Activated CD4-positive, alpha-beta T cell treated with anti-CD3 and anti-CD28 coated beads for 4 hours (primary cell): ENCODE measurements at places on chromosomes 1 and 21.

- no peak for DNase-seq
Observed at GRCh38 chr1:44266400-44267344, 53.4 kb downstream of the DMAP1 start.

GRCh38 chr1:153619171-153619570 is 3.0 kb upstream of the S100A14 start:
- no peak for DNase-seq

- no peak for DNase-seq
Observed at GRCh38 chr1:11697893-11698210, 6.3 kb downstream of the DRAXIN start.

- DNase-seq, result no peak
Observed at GRCh38 chr1:182670032-182670749, 14.2 kb downstream of the RGS8 start.

- DNase-seq, result no peak
Observed at GRCh38 chr1:109728870-109729269, 12.0 kb downstream of the GSTM3 start.

- DNase-seq, result no peak
Observed at GRCh38 chr21:30426731-30427130, 1.0 kb upstream of the KRTAP13-3 start.

GRCh38 chr1:60896701-60897363 is 185.5 kb upstream of the NFIA start:
- no peak for DNase-seq

DNA sequence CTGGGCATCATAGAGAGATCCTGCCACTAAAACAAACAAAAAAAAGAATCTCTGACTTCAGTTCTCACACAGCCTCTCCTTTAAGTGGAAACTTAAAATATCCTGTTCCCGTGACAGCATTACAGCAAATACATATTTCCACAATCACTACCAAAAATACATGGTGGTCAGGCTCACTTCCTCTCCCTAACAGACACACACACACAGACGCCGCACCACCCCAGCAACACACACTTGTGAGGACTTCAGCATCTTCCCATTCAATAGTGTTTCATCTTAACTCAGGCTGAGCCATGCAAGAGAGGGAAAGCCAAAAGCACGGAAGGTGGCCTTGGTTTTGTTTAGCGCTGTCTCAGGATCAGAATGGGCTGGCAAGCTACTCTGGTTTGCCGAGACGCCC is 21.9 kb downstream of the KIAA1614 start:
- DNase-seq, result no peak

GRCh38 chr1:145720556-145720877 is 1.2 kb downstream of the CD160 start:
- DNase-seq, result no peak

- no peak for DNase-seq
Observed at GRCh38 chr1:54425152-54425584, 19.0 kb upstream of the SSBP3 start.

GRCh38 chr1:8025671-8026144 is 401 bp downstream of the ERRFI1 start:
- no peak for DNase-seq

- no peak for DNase-seq
Observed at GRCh38 chr1:246068619-246069509, 438.2 kb downstream of the SMYD3 start.

DNA sequence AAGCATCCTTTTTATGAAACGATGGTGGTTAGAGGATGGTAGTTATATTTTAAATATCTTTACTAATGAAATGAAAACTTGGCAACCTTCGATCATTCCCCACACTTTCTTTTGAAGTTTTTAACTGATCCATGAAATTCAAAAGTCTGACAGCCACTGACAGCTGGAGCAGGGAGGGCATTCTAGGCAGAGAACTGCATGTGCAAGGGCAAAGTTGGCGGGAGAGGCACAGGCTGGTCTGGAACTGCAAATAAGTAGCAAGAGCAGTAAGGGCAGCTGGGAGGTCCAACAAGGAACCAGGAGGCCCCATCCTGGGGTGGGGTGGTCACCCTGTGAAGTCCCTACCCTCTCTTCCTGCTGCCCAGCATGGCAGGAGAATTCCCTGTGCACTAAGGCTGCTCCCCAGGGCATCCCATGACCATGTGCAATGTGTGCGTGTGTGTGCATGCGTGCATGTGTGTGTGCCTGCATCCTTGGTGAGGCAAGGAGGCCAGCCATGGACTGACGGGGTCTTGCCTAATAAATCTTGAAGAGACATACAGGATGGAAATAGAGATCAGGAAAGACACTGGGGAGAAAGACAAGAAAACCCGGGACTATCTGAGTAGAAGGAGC is 33.1 kb upstream of the FOXO6 start:
- no peak for DNase-seq

- DNase-seq, result no peak
Observed at GRCh38 chr1:44619261-44619900, 54.9 kb downstream of the TMEM53 start.

- DNase-seq, result no peak
Observed at GRCh38 chr21:31872452-31873274, at the start of gene HUNK. Gene HUNK (plus strand): TSS chr21:31873020. CDS start chr21:31873675, 655 bp downstream.

- DNase-seq, result no peak
Observed at GRCh38 chr21:42471716-42472330, 24.2 kb downstream of the RSPH1 start.

- no peak for DNase-seq
Observed at GRCh38 chr1:166170075-166170474, 3.3 kb upstream of the FAM78B start.

DNA sequence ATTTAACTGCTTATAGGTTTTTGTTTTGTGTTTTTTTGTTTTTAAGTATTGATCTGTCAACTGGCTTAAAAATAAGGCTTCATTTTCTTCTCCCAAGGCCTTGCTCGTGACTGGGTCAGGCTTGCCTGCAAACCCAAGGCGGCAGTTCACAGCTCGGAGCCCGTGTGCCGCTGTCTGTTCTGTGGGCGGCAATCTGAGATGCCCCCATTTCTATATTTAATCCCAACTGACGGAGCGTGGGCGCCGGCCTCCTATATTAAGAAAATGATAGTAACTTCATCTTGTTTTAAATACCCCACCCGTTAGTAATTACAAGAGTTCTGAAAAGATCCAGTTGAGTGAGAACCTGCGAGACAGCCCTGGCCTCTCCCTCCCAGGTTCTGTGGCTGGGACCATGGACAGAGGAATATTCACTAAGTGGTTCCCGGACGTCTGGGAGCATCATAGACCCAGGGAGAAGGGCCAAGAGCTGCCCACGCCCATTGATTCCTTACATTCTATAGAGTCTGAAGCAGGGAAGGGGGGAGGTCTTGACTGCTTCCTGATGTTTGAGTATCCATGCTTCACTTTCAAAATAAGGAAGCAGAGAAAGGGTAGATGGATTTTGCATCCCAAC is 42.6 kb upstream of the GPR153 start:
- DNase-seq, result no peak

DNA sequence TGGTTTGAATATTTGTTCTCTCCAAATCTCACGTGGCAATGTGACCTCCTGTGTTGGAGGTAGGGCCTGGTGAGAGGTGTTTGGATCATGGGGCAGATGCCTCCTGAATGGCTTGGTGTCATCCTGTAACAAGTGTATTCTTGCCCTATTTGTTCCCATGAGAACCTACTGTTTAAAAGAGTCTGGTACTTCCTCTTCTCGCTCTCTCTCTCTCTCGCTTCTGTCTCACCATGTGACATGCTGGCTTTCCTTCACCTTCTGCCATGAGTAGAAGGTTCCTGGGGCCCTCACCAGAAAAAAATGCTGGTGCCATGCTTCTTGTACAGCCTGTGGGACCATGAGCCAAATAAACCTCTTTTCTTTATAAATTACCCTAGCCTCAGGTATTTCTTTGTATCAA is 8.4 kb upstream of the PAXBP1 start:
- DNase-seq, result no peak

GRCh38 chr1:193083365-193084088 is 21.7 kb downstream of the GLRX2 start:
- no peak for DNase-seq

- peak; percentile 16 for DNase-seq
Observed at GRCh38 chr1:19765623-19766022, 34.1 kb downstream of the TMCO4 start.

GRCh38 chr1:200780545-200781369 is 42.1 kb downstream of the CAMSAP2 start:
- DNase-seq, result no peak

GRCh38 chr1:69691179-69691578 is 123.5 kb downstream of the LRRC7 start:
- DNase-seq, result no peak

- no peak for DNase-seq
Observed at GRCh38 chr1:168386492-168386891, 105.8 kb downstream of the TBX19 start.

DNA sequence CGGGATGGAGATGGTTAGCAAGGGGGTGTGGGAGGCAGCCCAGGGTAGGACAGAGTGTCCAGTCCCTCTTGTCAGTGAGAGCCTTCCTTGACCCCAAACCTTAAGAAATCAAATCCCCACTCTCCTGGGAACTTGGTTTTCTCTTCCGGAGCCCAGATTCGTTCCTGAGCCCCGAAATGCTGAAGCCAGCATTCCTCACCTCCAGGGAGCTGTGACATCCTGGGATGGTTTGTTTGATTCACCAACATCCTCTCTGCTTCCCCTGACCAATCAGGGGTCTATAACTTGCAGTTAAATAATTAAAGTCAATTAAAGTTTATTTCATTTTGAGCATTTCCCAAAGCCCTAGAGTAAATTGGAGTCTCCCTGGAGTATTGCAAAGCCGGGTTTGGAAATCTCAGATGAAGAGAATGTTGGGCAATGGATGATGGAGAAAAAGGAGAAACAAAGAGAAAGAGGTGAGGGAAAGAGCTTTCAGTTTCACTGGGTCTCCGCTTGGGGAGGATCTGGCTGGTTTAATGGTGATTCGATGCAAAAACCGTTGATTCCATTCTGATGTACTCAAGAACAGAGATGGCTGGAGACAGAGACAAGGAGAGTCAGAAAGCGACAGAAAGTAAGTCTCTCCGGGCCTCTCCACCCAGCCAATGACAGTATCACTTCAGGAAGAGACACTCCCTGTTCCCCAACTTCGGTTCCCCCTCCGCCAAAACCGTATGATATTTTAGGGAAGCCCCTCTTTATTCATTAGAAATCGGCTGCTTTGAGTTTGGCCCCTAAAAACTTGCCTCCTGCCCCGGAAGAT is 12.8 kb upstream of the ALX3 start:
- DNase-seq, result no peak

- DNase-seq, result no peak
Observed at GRCh38 chr1:181084606-181084969, 3.9 kb upstream of the IER5 start.

- no peak for DNase-seq
Observed at GRCh38 chr1:163055531-163055930, 13.6 kb upstream of the RGS4 start.

GRCh38 chr1:155049651-155050559 is 1.2 kb upstream of the ADAM15 start:
- DNase-seq, result no peak

- DNase-seq, result no peak
Observed at GRCh38 chr1:248906753-248907661, 972 bp downstream of the PGBD2 start.

DNA sequence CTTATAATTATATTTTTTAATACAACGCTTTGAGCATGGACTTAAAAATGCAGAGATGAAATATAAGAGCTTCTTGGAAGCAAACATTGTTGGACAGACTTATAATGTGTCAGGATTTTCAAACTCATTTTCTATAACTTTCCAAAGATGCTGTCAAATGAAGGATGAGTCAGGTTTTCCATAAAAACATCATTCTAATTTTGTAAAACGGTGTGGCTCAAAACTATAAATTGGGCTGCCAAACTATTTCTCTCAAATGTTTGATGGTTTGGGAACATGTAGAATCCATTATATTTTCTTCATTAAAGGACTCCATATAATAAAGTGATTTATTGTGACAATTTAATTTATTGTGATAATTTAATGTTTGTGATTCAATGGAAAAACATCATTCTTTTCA is 511.2 kb downstream of the USP25 start:
- DNase-seq, result no peak

GRCh38 chr1:177133977-177134538 is 30.5 kb downstream of the ASTN1 start:
- DNase-seq, result no peak

- no peak for DNase-seq
Observed at GRCh38 chr1:55639526-55639925, 424.4 kb upstream of the USP24 start.

DNA sequence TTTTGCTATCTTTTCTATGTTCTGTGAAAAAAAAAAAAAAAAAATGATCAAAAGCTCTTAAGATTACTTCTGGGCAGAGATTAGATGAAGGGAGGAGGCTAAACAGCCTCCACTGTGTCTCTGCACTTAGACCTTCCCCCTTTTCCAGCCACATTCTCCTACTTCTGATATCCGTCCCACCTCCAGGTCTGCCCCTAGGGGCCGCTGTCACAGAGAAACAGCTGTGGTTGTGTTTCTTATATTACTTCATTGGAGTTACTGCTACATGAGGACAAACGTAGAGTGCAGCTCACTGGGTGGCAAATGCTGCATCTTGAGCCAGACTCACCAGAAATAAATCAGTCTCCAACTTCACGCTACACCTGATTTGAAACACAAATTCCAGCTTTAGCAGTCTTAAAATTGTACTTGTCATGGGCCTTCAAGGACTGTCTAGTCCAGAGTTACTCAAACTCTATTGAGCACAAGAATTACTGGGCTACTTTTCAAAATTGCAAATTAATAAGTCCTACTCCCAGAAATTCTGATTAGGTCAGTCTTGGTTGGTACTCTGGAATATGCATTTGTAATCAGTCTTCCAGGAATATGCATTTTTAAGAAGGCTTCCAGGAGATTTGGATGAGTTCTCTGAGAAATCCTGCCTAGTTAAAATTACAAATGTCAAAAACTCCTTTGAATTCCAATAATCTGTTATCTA is 125.2 kb upstream of the PTBP2 start:
- no peak for DNase-seq

DNA sequence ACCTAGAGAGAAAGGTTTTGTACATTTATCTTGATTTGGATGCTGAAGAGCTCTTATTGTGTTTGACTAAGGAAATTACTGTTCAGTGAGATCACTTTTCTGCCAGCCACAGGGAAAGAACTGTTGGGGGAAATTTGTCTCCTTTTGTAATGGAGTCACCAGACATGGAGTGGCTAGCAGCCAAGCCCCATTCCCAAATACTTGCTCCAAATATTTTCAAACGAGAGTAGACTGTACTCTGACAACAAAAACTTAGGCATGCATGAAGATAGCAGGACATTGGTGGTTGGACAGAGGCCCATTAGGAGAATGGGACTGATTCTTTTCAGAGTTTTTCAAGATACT is 21.1 kb downstream of the IPO9 start:
- DNase-seq, result no peak

DNA sequence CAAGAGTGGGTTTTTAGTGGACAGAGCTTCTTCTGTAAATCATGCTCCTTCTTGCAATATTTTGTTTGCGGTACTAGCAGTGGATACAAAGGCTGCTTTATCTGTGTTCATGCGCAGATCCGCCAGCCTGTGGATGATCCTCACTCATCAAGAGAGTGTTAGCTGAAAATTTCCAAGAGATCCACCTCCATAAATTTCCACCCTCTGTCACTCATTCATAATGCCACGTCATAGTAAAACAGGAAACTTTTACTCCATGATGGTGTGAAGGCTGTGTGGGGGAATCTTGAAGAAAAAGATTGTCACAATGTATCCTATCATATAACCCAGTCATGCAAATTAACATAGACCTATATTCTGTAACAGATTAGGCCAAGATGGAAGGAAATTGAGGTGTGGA is 4.4 kb upstream of the MAPKAPK2 start:
- no peak for DNase-seq

- DNase-seq, result peak; percentile 32
Observed at GRCh38 chr1:1058921-1059493, 15.1 kb downstream of the RNF223 start.
